ENCODE measurements at places on chromosomes 16 and 17.

DNA sequence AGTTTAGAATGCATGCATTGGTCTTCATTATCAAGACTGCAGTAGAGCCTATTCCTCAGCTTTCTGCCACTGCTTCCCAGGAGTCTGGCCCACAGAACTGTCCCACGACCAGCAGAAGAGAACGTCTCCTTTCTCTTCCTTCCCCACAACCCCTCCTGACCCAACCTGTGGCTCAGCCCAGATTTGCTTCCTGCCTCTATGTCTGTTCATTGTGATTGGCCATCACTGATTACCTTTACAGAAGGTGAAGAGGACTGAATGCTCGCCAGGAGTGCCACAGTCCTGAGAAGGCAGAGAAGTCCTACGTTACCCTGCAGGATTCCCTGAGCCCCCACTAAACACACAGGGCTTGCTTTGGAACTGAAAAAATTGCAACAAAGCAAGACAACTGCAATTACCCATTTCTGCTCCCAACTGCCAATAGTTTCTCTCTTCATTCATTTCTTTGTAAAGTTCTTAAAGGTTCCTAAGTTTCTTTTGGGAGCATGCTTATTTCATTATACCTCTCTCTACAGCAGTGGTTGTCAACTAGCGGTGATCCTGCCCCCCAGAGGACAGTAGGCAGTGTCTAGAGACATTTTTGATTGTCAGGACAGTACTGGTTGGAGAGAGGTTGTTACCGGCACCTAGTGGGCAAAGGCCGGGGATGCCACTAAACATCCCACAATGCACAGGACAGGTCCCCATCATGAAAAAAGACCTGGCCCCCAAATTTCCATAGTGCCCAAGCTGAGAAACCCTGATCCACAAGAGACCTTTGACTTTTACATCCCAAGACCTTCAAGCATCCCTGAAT, 4.5 kb upstream of the NAT9 start:
- no peak for DNase-seq

GRCh38 chr17:61770752-61771533, 92.4 kb downstream of the BRIP1 start:
- DNase-seq = no peak

- peak; percentile 31 for DNase-seq
Observed at GRCh38 chr17:80036715-80037477, 454 bp downstream of the CCDC40 start.

DNA sequence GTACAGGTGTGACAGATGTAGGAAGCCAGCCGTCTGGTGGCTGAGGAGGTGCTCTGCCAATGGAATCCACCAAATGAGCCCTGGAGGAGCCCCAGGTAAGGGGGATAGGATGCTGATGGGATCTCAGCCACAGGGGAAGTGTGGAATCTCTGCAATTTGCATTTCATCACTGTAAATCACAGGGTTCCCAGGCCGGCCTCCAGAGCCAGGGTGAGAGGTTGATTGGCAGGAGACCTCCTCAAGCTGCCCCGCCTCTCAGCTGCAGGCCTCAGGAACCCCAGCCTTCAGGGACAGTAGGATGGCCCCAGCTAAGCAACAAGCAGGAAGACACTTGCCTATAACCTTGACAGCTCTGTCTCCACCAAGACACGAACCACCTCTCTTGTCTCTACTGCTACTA, 39.4 kb downstream of the RTN4RL1 start:
- no peak for DNase-seq

- peak; percentile 11 for DNase-seq
Observed at GRCh38 chr17:33779234-33779591, 475.9 kb upstream of the CCL2 start.

GRCh38 chr17:10073941-10074340, 124.5 kb downstream of the GAS7 start:
- DNase-seq = no peak

GRCh38 chr17:74959826-74960515, 12.6 kb downstream of the HID1 start:
- no peak for DNase-seq

DNA sequence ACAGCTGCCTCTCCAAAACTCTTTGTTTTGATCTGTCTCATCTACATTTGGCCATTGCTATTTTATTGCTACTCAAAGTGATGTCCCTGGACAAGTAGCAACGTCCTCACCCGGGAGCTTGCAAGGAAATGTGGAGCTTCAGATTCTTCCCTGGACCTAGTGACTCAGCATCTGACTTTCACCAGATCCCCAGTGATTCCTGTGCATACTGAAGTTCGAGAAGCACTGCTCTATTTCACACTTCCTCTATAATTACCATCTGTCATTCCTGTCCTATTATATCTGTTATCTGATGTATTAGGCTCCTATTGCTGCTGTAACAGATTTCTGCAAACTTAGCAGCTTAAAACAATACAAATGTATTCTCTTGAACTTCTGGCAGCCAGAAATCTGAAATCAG, 28.5 kb upstream of the VAT1L start:
- DNase-seq = no peak

DNA sequence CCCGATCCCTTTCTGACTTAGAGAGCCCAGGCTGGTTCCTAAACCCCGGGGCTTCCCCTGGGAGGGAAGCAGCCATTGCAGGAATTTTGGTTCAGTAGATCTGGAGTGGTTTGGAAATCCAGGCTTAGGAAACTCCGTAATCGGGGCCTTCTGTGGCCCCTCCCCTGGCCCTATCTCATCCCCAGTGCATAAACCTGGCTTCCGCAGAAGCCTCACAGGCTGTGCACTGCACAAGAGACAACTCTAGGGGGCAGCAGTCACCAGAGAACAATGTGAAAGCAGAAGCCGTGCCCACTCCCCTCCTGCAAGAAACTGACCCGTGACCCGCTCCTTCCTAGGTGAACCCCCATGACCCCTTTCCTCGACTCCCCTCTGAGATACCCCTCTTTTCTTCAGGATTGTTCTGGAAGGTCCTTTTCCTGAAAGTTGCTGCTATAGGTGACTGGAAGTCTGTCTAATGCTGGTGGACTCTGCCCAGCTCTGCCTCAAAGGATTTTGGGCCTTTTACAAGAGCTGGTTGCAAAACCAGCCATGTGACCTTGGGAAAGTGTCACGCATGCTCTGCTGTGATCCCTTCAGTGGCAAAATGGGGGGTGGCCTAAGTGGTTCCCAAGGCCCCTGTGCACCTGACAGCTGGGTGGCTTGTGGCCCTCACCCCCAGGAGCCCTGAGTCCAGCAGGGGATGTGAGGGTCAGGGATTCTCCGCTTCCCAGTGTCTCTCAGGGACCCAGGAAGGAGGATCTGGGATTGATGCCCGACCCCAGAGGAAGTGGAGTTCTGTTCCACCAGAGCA, 14.4 kb downstream of the GUCY2D start:
- DNase-seq = peak; percentile 65

GRCh38 chr17:58082341-58082869, 814 bp upstream of the DYNLL2 start:
- no peak for DNase-seq

GRCh38 chr17:58052407-58052806, 30.8 kb upstream of the DYNLL2 start:
- no peak for DNase-seq

DNA sequence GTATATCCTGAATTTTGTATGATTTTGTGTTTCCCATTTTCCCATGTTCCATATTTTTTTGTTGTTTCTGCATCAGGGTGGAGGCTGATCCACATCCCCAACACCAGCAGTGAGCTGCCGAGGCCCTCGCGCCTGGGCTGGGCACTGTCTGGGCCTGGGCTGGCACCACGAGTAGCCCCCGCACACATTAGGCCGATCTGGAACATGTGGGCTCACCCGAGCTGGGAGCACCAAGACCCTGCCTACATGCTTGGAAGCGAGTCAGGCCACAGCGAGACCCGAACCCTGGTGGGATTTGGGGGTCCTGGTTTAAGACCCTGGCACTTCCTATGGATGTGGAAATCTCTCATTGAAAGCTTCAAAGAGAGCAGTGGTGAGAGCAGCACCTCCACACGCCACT, 8.5 kb downstream of the KCTD5 start:
- no peak for DNase-seq

DNA sequence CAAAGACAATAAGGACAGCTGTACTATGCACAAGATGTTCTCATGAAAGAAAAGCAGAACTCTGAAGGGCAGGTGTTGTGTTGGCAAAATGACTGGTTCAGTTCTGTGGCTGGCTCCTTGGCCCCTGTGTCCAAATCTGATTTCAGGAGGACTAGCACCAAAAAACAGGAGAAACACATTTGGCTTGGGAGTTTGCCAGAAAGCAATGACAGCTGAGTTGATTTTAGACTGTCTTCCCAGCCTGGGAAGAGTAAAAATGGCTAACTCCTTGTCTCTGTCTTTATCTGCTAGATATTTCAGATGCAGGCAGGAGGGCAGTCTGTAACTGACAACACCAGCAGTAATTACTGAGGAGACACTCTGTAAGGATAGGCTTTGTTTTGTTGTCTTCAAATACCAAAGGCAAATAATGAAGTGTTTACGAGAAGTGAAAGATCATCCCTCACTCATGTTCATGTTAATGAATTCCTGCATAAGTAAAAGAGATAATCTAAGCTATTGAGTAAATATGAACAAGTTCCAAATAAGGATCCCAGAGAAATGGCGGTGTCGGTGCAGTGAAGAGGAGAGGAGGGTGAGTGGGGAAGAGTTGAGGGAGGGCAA, 989.0 kb downstream of the CDH11 start:
- DNase-seq = no peak

- no peak for DNase-seq
Observed at GRCh38 chr16:62149631-62150030, 113.4 kb upstream of the CDH8 start.

DNA sequence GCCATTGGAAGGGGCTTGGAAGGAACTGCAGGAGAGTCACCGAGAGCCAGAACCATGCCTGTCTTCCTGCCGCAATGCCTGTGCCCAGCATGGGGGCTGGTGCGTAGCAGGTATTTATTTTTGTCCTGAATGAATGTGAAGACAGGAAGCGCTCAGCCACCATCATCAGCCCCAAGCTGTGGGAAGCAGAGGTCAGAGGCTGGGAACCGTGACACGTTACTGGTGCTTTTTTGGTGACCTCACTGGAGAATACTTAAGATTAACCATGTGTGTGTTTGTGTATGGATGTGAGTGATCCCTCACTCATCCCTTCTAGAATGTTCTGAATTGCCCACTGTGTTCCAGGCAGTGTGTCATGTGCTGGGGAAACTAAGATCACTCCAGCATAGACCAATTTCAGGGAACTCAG, 343.8 kb downstream of the SNX29 start:
- no peak for DNase-seq

- no peak for DNase-seq
Observed at GRCh38 chr17:42459801-42460281, 1.2 kb downstream of the ATP6V0A1 start.

- DNase-seq = no peak
Observed at GRCh38 chr17:57465610-57466009, 209.3 kb downstream of the MSI2 start.

DNA sequence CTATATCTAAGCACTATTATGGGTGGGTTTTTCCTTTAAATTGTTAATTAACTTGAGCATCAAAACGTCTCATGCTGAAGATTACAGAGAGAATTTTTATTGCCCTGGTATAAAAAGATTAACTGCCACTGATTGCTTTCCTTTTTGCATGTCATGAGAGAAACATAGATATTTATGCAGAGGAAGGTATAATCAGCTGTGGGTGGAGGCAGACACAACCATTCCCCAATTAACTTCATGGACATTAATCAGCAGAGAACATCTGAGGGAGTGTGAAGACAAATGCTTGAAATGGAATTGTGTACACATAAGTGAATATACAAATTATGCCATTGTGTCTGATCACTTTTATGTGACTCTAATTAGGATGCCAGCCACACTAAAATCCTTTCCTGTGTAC, 115.2 kb upstream of the CPHXL start:
- no peak for DNase-seq

- no peak for DNase-seq
Observed at GRCh38 chr17:77865716-77866115, 92.8 kb upstream of the TNRC6C start.

DNA sequence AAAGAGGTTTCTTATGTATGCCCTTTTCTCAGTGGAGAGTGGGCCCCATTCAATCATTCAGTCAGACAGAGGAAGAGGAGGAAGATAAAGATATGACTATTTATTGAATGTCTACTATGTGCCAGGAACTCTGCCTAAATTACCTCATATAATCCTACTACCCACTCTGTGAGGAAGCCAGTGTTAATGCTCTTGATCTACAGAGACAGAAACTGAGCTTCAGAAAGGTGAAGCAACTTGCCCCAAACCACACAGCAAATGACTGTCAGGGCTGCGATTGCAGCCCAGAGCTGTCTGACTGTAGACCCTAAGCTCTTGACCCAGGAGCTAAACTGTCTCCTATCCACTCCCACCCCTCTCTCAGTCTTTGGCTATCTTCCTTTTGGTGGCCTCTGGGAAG, 8.4 kb downstream of the SRCIN1 start:
- DNase-seq = no peak

All from activated CD4-positive, alpha-beta T cell treated with anti-CD3 and anti-CD28 coated beads, Interleukin-2, amount 50 U/mL, for 48 hours (primary cell).